Stimulated activated CD4-positive, alpha-beta T cell treated with anti-CD3 and anti-CD28 coated beads, Interleukin-1b, Interleukin-23, amount 100 ng/mL, for 24 hours (primary cell): ENCODE measurements at places on chromosomes 3 and 15.

- DNase-seq, result no peak
Measured at GRCh38 chr15:92724144-92724543, 68.6 kb upstream of the FAM174B start.

DNA sequence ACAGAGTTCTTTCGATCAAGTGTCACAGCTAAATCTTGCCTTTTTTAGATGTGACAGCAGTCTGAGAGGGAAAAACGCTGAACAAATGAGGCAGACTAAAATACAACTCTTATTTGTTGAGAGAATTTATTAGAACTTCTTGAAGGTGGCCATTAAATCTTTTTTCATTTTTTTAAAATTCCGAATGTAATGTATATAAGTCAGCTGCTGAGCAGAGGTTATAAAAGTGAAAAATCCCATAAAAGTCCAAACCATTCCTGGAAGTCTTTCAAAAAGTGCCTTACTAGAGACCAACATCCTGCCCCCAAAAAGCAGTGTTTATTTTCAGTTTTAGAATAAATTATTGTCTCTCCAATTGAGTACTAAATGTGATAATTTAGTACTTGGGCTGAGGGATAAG lies 3.1 kb downstream of the TSEN2 start:
- no peak for DNase-seq

GRCh38 chr3:10462641-10463532 lies 42.5 kb downstream of the ATP2B2 start:
- DNase-seq, result no peak

- DNase-seq, result no peak
Measured at GRCh38 chr3:134306320-134306719, 55.7 kb upstream of the RYK start.

- peak; percentile 94 for DNase-seq
Measured at GRCh38 chr3:195914648-195915473, 6.5 kb upstream of the TNK2 start.

GRCh38 chr3:4835616-4836043 lies 143.6 kb upstream of the BHLHE40 start:
- DNase-seq, result no peak

DNA sequence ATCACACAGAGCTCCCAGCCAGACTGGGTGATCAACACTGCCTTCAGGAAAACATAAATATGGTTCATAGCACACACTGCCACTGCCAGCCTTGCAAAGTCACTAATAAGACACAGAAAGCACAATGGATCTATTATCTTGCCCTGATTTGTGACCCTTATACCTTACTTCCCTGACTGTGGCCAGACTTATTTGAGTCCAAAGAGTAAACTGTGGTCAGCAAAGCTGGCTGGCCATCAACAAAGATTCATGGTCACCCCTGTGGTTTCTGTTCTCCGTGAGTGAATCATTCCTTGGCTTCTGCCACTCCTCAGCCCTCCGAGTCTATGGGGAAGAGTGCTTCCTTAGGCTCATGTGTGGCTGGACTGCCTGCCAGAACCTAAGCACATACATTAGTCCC lies 437.7 kb downstream of the RAP2B start:
- no peak for DNase-seq

GRCh38 chr15:79195802-79196201 lies 86.7 kb upstream of the ANKRD34C start:
- no peak for DNase-seq

GRCh38 chr3:76479161-76479650 lies 560.7 kb upstream of the ROBO2 start:
- no peak for DNase-seq

- no peak for DNase-seq
Measured at GRCh38 chr3:20043825-20044224, 3.6 kb downstream of the KAT2B start.

- DNase-seq, result no peak
Measured at GRCh38 chr3:131485119-131485518, 17.7 kb downstream of the MRPL3 start.

GRCh38 chr15:95471690-95472086 lies 858.8 kb upstream of the NR2F2 start:
- no peak for DNase-seq

GRCh38 chr3:44914936-44915335 lies 40.5 kb downstream of the TGM4 start:
- DNase-seq, result no peak

DNA sequence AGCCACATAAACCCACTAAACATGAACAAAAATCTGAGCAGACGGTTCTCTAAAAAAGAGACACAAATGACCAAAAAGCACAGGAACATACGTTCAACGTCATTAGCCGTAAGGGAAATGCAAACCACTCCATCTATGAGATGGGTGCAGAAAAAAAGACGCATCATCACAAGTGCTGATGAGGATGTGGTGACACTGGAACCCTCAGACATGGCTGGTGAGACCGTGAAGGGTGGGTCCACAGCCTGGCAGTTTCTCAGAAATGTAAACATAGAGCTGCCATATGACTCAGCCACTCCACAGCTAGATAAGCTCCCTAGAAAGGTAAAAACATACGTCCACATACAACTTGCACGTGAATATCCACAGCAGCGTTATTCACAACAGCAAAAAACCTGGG lies 23.3 kb downstream of the PCSK6 start:
- no peak for DNase-seq

DNA sequence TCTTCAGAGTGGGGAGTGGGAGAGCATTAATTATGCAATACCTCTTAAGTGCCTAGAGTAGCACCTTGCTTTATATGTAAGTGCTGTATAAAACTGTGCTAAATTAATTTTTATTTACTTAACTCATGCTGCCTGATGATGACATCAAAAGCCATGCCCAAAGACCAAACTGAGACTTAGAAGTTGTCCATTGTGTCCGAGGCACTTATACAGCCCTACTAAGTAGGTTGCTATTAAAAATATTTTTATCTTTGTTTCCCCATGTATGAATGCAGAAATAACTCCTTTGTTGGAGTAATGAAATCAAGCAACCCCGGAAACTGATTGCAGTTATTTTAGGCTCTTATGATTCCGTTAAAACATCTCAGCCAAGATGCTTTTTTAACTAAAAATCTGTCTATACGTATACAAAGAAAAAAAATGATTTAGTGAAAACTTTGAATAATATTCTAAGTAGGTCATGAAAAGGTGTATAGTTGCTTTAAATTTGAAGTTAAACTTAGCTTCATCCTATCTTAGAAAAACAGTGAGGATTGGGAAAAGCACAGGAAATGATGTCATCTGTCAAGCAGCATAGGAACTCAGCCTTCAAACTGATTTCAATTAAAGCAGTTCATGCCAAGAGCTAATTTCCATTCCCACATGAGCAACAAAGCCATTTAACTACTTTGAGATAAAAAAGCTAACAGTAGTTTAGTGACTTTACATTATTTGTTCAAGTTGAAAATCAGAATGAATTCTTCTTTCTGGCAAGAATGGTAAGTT lies 43.0 kb downstream of the FBN1 start:
- DNase-seq, result no peak

GRCh38 chr3:50171540-50172301 lies 16.6 kb downstream of the SEMA3F start:
- DNase-seq, result no peak

DNA sequence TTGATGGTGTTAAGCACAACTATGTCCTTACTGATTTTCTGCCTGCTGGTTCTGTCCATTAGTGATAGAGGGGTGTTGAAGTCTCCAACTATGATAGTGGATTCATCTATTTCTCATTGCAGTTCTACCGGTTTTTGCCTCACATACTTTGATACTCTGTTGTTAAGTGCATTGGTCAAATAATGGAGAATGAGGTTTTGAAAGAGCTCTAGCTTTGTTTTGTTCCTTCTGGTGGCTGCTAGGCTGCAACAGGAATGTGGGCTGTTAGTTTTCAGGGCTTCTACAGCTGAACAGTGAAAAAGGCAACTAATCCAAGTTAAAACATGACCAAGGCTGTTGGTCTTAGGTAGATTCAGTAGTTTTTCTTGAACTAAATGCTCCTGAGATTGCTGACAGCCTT lies 62.6 kb downstream of the BTD start:
- DNase-seq, result no peak

DNA sequence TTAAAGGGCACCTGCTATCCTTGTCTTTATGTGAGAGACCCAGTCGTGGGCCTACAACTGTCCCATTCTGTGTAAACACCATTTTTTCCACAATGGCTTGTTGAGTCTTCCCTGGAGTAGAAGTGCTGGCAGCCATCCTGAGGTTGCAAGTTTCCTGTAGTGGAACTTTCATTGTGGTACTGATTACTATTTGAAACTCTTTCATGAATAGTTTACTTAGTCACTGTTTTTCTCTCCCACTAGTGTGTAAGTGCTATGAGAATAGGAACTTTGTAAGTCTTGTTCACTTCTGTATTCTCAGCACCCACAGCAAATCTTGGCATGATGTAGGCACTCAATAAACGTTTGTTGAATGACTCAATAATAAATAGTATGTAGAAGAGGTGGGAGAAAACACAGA lies 48.6 kb downstream of the RARB start:
- no peak for DNase-seq

DNA sequence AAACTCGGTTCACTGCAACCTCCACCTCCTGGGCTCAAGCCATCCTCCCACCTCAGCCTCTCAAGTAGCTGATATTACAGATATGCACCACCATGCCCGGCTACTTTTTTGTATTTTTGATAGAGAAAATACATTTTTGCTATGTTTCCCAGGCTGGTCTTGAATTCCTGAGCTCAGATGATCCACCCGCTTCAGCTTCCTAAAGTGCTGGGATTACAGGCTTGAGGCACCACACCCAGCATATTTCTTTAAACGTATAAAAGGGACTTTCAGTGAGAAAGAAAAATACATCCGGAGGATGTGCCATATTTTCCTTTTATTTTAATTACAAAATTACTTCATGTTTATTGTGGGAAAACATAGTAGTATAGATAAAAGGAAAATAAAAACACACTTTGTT lies 55.2 kb downstream of the RPL39L start:
- no peak for DNase-seq

DNA sequence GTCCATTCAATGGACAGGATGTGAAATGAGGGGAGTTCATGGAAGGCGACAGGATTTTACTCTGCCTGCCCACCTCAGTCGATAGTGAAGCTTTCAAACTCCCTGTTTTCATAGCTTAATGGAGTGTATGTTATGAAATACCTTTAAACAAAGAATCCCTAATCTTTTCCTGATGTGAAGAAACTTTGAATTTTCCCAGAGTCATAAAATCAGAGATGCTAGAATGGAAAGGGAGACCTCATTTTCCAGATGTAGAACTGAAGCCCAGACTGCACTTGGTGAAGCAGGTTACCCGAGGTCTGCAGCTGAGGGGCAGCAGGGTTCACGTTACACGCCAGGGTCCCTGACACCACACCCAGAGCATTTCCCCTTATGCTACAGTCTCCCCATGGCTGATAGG lies 34.7 kb upstream of the LACTB start:
- DNase-seq, result no peak

DNA sequence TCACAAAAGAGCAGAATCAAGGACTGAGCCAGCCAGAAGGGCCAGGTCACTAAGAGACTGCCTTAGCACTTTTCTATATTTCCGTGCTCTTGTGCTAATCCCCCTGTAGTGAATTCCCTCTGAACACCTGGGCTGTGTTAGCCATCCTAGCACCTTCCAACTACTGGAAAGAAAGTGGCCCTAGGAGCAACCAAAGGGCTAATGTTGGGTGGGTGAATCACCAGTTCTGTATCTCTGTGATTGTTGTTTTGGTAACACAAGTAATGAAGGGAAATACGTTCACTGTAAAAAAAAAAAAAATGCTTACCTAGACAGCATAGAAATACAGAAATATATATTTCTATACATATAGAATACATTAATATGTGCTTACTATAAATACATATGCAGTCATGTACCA lies 43.9 kb downstream of the PXYLP1 start:
- no peak for DNase-seq

GRCh38 chr3:97108136-97108535 lies 293.7 kb downstream of the EPHA6 start:
- DNase-seq, result no peak

- DNase-seq, result peak; percentile 64
Measured at GRCh38 chr3:51538459-51539290, at the start of gene RAD54L2. Gene RAD54L2, plus strand, starts transcription at chr3:51538719. Its CDS starts 51,702 bp downstream, at chr3:51590421.

DNA sequence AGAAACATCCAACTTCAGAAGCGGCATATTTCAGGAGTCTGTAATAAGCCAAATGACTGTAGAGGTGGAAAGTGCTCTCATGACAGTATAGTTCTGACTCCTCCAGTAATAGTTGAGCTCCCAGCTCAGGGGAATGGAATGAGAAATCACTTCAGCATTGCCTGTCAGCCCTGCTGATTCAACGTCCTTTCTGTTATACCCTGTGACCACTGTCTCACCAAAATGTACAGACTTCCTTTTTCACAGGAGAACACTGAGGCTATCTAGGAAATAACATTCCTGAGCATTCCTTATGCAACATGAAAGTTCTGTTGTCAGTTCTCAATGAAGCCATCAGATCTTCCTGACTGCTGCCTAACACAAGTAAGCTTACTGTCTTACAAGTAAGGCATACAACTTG lies 284.5 kb upstream of the MME start:
- no peak for DNase-seq

- no peak for DNase-seq
Measured at GRCh38 chr3:180073561-180073960, 36.8 kb upstream of the PEX5L start.

- no peak for DNase-seq
Measured at GRCh38 chr3:123660900-123661299, 76.0 kb upstream of the HACD2 start.

DNA sequence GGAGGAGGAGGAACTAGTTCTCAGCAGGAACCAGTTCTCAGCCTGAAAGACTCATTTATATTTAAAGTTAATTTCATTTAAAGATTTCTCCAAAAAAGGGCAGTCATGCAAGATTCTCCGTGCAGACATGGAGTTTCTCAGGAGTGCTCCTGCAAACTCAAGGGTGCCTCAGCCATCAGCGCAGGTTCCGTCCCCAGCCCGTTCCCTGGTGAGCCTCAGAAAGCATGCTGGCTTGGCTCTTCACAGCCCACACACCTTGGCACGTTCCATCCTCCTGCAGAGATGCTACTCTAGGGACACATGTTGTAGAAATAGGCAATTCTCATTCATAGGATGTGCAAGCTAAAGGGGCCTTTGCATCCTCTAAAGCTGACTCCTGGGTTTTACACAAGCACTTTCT lies 123.0 kb downstream of the LIPC start:
- DNase-seq, result no peak

- DNase-seq, result no peak
Measured at GRCh38 chr15:60518511-60518910, 39.6 kb upstream of the ICE2 start.

GRCh38 chr3:151933234-151933853 lies 59.9 kb downstream of the SUCNR1 start:
- DNase-seq, result no peak

DNA sequence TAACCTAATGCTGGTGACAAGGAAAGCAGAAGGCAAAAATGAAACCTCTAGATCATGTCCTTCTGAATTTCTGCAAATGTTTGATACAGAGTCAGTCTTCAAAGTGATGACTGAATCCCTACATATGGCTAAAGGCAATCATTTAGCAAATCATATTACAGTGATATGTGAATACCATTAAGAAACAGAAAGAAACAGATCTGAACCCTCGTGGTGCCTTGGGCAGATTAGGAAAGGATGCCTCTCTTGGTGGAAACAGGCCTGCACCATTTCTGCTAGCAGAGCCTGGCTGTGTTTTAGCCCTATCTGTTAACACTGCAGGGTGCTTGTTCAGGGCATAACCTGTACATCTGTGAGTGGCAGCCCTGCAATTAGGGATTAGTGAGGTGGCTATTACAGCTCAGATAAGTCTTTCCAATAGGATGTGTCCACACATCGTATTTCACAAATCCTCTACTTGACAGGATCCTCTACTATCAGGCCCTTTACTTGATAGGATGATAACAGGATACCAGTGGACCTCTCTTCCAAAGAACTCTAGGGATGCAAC lies 12.1 kb downstream of the SEC22C start:
- no peak for DNase-seq

- no peak for DNase-seq
Measured at GRCh38 chr15:29913528-29914135, 91.4 kb upstream of the TJP1 start.
